ENCODE measurements at places on chromosomes 6 and 20.

GRCh38 chr6:121247386-121247785, 86.9 kb downstream of the TBC1D32 start:
- H3K27me3 ChIP-seq, result no peaks in the 10 kb centered on the region
- H3K4me3 ChIP-seq, result no peak overlapping the region

GRCh38 chr6:75213732-75214131, 7.9 kb upstream of the COL12A1 start:
- peaks cover 58% of the 10 kb centered on the region for H3K27me3 ChIP-seq
- no peak for DNase-seq
- H3K4me1 ChIP-seq, result peaks cover 12% of the 10 kb centered on the region
- no peak overlapping the region for H3K27ac ChIP-seq

GRCh38 chr20:19022791-19023448, 189.5 kb upstream of the SLC24A3 start:
- H3K4me3 ChIP-seq, result no peak overlapping the region
- no peak for DNase-seq
- H3K27me3 ChIP-seq, result no peaks in the 10 kb centered on the region
- no peak overlapping the region for H3K27ac ChIP-seq
- H3K36me3 ChIP-seq, result no peaks in the 10 kb centered on the region

GRCh38 chr6:131792091-131792496, 15.7 kb upstream of the ENPP1 start:
- peaks cover 28% of the 10 kb centered on the region for H3K4me1 ChIP-seq
- no peak overlapping the region for H3K4me3 ChIP-seq
- peaks cover 15% of the 10 kb centered on the region for H3K27me3 ChIP-seq
- no peak for DNase-seq
- no peaks in the 10 kb centered on the region for H3K36me3 ChIP-seq

DNA sequence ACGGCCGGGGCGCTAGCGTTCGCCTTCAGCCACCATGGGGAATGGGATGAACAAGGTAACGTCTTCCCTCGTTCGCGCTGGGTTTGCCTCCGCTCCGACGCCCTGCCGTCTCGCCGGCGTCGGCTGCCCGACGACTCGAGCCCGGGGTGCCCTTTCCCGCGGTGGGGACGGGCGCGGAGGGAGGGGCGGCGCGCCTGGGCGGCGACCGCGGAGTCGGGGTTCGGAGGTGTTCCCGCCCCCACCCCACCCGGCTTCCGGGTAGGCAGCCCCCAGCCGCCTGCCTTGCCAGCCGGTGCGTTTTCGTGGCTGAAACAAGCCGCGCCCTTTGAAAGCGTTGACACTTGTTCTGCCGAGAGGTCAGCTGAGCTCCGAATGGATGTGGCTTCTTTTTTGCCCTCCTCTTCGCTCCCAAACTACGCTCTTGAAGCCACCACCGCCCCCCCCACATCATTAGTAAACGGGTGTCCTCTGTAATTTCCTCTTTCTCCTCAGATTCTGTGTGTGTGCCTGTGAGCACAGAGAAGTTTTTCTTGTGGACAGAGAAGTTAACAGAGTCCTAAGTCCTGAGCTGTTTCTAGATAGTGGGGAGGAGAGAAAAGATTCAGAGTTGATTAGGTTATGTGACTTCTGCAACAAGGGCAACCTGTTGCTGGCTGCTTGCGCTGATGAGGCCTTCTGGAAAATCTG, 362 bp downstream of the DUSP22 start:
- no peaks in the 10 kb centered on the region for H3K27me3 ChIP-seq
- H3K4me1 ChIP-seq, result peaks cover 58% of the 10 kb centered on the region
- peak overlapping the region; percentile 84 for H3K4me3 ChIP-seq
- H3K36me3 ChIP-seq, result peaks cover 9% of the 10 kb centered on the region
- DNase-seq, result peak; percentile 84
- peak overlapping the region; percentile 97 for H3K27ac ChIP-seq

GRCh38 chr6:85449388-85449817, 480 bp upstream of the NT5E start:
- peaks cover 58% of the 10 kb centered on the region for H3K4me1 ChIP-seq
- H3K4me3 ChIP-seq, result peak overlapping the region; percentile 90
- peaks cover 19% of the 10 kb centered on the region for H3K36me3 ChIP-seq
- H3K27ac ChIP-seq, result peak overlapping the region; percentile 83

DNA sequence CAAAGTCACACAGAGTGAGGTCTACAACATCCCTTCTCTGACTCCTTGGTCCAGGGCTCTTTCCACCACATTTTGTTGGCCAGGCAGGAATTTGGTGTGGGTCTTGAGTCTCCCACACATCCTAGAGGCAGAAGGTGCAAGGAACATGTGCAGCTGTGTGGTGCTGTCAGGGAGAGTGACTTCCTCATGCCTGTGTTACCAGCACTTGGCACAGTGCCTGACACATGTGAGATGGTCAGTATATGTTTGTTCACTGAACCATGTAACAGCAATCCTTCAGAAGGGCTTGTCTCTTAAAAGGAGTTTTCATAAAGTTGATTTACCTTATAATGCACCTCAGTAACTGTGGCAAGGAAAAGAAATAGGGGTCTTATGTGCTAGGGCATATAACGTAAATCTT, 168.5 kb downstream of the CDC5L start:
- H3K4me3 ChIP-seq, result no peak overlapping the region
- no peaks in the 10 kb centered on the region for H3K36me3 ChIP-seq
- no peaks in the 10 kb centered on the region for H3K4me1 ChIP-seq
- H3K27me3 ChIP-seq, result peaks cover 29% of the 10 kb centered on the region
- H3K27ac ChIP-seq, result no peak overlapping the region

DNA sequence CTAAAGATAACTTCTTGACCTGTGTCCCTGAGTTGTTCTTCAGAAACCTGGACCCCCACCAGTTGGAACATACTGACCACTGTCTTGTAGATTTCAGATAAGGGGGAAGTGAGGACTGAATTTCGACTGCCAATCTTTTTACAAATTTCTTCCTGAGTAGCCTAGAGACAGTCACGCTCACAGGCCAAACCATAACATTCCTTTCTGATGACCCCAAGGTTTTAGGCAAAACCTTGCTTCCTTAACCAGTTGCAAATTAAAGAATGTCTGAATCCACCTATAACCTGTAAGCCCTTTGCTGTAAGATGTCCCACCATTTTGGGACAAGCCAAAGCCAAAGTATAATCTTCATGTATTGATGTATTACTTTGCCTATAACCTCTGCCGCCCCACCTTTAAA, 306.9 kb downstream of the LRFN2 start:
- peaks cover 11% of the 10 kb centered on the region for H3K27me3 ChIP-seq
- no peak overlapping the region for H3K27ac ChIP-seq
- DNase-seq, result no peak
- no peak overlapping the region for H3K4me3 ChIP-seq
- H3K36me3 ChIP-seq, result no peaks in the 10 kb centered on the region

GRCh38 chr20:53918949-53919361, 151.4 kb downstream of the BCAS1 start:
- DNase-seq, result no peak
- no peak overlapping the region for H3K4me3 ChIP-seq
- H3K27me3 ChIP-seq, result no peaks in the 10 kb centered on the region
- H3K27ac ChIP-seq, result no peak overlapping the region
- H3K36me3 ChIP-seq, result no peaks in the 10 kb centered on the region

- no peak for DNase-seq
- no peak overlapping the region for H3K27ac ChIP-seq
- no peaks in the 10 kb centered on the region for H3K36me3 ChIP-seq
- no peaks in the 10 kb centered on the region for H3K4me1 ChIP-seq
Observed at GRCh38 chr6:69069881-69070280, 434.8 kb downstream of the ADGRB3 start.

DNA sequence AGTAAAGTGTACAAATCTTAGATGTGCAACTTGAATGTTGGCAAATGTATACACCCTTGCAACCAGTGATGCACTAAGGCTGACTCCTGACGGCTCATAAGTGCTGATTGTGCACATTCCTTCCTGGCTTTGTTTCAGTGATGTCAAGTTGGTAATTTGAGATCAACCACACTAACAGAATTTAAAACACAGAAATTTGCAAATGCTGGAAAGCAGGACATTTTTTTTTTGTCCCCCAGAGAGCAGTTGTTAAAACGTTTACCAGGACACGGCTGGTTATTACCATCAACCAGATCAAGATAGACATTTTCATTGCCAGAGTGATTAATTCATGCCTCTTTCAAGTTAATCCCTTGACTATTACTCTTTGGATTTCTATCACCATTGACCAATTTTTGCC, 735.6 kb downstream of the RFPL4B start:
- H3K36me3 ChIP-seq, result no peaks in the 10 kb centered on the region
- H3K4me3 ChIP-seq, result no peak overlapping the region
- no peaks in the 10 kb centered on the region for H3K4me1 ChIP-seq
- H3K27ac ChIP-seq, result no peak overlapping the region

- H3K27ac ChIP-seq, result no peak within 1 kb of the TSS
- H3K36me3 ChIP-seq, result no peaks in the 10 kb centered on the region
- peak within 1 kb of the TSS; percentile 77 for H3K4me3 ChIP-seq
- H3K4me1 ChIP-seq, result peaks cover 15% of the 10 kb centered on the region
Observed at GRCh38 chr6:70956451-70957283, at the start of gene B3GAT2. Gene B3GAT2, minus strand, starts transcription at chr6:70957060. Its CDS starts 631 bp downstream, at chr6:70956429.

DNA sequence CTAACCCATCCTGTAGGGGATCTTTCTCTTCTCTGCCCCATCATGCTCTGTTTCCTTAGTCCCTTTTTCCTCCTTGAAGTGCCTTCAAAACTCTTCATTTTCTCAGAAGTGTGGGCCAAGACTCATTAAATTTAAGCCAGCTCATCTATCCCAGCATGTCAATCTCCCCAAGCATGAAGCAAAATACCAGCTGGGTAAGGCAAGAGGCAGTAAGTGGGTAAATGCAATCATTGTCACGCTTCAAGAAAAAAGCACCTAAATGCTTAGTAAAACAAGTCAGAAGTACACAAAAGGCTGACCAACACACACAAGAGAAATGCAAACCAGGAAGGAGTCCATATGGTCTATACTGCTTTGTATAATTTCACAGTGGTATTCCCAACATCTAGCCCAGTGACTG, 61.5 kb downstream of the COL12A1 start:
- H3K4me3 ChIP-seq, result no peak overlapping the region
- DNase-seq, result no peak
- H3K4me1 ChIP-seq, result peaks cover 10% of the 10 kb centered on the region
- no peak overlapping the region for H3K27ac ChIP-seq

DNA sequence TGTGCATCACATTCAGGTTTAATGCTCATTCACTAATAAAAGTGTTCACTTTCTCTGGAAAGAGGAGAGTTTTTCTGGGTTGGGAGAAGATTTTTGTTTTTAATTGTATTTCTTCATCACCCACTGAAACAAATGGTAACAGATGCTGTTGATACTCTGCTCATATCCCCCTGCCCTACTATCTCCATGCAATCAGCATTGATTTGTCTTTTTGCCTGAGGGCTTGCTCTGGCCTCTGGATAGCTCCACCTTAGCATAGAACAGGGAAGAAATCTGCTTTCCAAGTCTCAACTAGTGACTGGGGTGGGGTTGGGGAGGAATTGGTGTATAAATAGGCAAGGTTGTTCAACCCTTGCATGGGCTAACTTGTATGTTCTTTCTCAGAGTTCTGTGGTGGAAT, 296.4 kb downstream of the KHDRBS2 start:
- no peak overlapping the region for H3K27ac ChIP-seq
- no peaks in the 10 kb centered on the region for H3K27me3 ChIP-seq
- no peak for DNase-seq
- no peaks in the 10 kb centered on the region for H3K4me1 ChIP-seq

DNA sequence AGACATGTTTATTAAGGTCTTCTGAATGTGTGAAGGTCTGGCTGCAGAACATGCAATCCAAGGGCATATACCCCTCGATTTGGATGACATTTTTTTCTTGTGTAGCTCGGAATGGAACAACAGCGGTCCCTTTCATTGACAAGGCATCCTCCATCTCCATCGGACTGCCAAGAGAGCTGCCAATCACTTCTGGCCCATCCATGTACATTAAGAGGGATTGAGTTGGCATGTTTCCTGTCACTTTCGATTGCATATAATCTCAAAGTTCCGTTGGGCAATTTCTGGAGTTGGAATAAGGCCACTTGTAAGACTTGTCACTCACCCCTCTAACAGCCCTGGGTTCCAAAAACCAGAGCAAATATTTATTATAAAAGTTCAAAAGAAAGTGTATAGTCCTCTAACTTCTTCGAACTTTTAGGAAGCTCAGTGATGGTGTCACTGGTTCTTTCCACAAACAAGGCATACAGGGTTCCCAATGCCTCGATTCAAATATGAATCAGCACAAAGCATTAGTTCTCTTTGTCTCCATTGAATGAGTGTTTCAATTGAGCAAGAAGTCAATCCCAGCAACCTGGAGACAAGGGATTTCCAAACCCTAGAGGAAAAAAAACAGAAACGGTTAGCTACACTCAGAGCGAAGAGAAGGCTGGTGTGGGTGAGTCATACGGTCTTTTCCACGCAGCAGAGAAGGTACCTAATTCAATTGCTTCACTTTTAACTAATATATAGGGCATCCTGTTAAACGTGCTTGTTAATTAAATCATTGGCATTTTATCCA, 10.9 kb downstream of the ZNF217 start:
- DNase-seq, result peak; percentile 34
- no peaks in the 10 kb centered on the region for H3K27me3 ChIP-seq
- H3K4me3 ChIP-seq, result peak overlapping the region; percentile 81
- H3K27ac ChIP-seq, result peak overlapping the region; percentile 94
- H3K36me3 ChIP-seq, result peaks cover 67% of the 10 kb centered on the region

DNA sequence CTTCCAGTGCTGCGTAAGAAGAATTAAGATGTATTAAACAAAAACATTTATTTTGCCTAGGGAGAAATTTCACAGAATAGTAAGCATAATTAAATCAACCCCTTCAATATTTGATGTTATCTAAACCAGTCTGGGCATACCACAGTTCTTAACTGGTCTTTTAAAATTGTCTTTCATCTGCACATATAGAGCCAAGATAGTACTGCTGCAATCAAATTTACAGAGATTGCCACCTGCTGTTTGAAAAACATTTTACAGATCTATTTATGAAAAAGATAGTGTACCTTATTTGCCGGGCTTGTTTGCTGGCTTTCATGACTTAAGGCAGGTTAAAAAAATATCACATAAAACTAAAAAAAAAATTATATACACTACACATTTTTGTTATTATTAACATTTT, 323.2 kb downstream of the ADGRB3 start:
- no peak for DNase-seq
- no peak overlapping the region for H3K4me3 ChIP-seq
- H3K4me1 ChIP-seq, result no peaks in the 10 kb centered on the region
- no peaks in the 10 kb centered on the region for H3K36me3 ChIP-seq
- H3K27ac ChIP-seq, result no peak overlapping the region

DNA sequence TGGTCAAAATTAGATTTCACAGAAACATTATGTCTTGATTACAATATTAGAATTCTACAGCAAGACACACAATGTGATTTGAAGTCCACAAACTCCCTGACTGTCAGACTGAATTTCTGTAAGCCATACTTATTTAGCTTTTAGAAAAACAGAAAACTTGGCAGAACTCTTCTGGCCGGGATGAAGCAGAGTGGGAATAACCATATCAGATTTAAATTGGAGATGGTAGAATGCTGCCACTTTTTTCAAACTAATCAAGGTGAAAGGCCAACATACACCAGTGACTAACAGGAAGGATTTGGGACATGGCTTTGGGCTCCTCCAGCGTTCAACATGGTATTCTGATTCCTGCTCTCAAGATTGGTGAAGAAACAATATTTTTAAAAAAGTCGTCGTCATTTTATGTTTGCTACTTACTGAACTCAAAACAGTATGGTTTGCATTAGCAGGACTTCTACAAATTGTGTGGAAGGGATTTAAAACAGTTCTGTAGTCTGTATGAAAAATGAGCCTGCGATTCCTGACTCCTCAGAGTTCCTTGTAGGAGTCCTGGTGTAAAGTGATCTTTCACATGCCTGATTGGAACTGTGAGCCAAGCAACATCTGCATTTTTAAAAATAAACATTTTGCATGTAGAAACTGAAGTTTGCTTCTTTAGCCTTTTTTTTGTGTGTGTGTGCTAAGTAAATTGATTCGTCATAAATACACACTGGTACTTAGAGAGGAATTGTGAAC, 297.9 kb upstream of the SOX4 start:
- no peak overlapping the region for H3K27ac ChIP-seq
- peaks cover 26% of the 10 kb centered on the region for H3K27me3 ChIP-seq
- H3K36me3 ChIP-seq, result no peaks in the 10 kb centered on the region
- no peak for DNase-seq
